ENCODE measurements at places on chromosomes 2 and 18.

DNA sequence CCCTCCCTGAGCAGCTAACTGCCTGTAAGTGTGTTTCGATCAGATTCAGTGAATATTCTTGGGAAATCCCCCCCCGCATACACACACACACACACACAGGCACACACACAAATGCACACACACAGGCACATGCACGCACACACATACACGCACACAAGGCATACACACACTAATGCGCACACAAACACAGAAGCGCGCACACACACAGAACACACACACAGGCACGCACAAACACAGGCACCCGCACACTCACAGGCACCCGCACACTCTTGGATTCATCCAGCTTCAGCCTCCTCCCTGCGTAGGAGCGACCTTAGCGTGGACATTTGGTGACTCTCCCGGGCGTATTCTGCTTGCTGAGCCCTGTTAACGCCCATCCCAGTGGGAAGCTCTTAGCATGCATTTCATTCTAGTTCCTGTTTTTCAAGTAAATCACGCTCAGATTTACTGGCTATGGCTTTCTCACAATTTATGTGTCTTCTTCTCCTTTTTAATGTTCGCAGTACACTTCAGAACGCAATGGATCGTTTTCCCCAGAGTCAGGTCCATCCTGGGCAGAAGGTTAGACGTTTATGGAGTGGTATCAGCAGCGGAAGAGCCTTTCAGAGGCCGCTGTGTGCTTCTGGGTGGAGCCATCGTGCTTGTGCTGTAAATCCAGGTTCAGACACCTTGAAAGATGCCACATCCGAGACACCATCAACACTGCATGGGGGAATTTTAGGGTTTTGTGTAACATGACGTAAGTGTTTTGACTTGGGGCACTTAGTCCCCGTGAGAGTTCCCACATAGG lies 656.6 kb downstream of the GALR1 start:
- no peak for DNase-seq

DNA sequence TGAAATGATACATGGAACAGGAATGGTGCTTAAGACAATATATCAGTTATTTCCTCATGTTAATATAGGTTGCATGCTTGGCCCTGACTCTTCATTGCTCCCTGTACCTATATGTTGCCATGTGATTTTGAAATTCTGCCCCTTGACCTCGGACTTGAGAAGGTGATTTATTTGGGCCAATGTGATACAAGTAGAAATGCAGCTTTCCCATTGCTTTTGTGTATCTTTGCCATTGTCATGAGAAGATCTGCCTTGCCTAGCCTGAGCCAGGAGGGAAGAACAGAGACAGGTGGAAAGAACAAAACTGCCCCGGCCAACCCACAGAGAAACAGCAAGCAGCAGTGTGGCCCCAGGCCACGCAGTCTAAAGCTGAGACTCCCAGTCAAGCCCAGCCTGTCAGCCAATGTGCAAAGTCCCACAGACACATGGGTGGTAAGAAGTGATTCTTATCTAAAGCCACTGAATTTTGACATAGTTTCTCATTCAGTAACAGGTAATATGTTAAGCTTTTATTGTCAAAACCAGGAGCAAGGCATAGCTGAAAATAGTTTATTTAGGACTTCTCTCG lies 245.7 kb upstream of the RND3 start:
- DNase-seq, result no peak

DNA sequence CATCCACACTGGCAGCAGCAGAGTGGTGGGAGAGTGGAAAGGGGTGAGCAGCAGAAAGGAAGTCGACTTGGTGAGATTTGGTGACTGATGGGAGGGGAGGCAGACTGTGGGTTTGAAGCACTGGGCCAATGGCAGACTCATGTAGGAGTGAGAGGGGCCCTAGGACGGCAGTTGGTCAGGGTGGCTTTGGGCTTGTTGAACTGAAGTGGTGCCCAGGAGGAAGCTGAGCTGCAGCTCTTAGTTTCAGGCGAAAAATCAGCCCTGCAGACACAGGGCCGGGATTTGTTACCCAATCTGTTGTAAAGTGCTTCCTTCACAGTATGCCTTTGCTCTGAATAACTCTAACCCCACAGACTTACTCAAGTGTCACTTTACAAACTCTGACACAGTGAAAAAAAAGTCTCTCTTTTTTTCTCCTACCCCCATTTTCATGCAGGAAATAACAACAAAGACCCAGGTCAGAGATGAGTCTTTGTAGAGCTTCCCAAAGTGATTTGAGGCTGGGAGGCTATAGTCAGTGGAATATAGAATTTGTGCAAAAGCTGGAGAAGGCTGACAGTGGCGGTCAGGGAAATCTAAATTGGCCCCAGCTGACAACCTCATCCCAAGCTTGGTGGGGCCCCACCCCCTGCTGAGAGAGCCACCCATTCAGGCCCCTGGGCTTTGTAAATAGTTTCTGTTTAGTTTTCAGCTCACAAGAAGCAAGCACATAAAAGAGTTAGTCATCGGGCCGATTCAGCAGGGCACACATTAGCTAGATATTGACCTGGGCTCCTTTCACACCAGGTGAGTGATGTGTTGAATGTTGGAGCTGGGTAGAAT lies 226.9 kb downstream of the VAPA start:
- DNase-seq, result no peak

- DNase-seq, result peak; percentile 63
These were observed 19.2 kb downstream of the DTNA start for GRCh38 chr18:34729264-34729663.

- DNase-seq, result no peak
These were observed 29.6 kb upstream of the IL1R1 start for GRCh38 chr2:102112692-102113665.

DNA sequence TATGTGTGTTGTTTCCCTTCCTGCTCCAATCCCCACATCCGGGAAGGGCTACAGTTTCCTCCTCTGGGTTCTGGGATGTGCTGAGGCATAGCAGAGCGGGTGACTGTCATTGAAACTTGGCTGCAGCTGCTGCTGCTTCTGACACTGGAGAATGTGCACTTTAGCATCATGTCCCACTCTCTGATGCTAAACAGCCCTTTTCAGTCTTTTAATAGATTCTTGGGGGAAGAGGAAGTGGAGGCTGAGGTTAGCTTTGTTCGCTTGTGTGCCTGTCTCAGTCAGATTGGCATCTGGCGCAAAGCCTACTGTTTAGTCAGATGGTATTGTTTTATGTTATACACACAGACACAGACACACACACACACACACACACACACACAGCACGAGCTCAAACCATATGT lies 136.5 kb upstream of the RND3 start:
- no peak for DNase-seq

- DNase-seq, result no peak
These were observed 227.5 kb downstream of the GULP1 start for GRCh38 chr2:188519136-188519535.

DNA sequence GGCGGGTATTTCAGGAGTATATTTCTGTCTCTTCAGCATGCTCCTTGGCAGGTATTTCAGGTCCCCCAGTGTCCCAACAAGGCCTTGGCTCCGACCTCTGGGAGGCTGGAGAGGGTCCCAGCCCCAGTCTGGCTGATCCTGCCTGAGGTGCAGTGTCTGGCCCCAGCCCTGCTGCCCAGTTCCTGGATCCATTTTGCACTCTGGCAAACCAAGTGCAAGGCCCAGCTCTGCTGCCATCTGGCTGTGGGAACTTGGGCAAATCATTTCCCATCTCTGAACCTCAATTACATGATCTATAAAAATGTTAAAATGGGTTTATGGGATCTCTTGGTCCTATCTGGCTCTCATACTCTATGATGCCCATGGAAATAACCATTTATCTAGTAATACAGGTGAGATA lies 63.6 kb downstream of the ZBTB7C start:
- DNase-seq, result peak; percentile 35

GRCh38 chr18:31617031-31617717 lies 25.5 kb downstream of the TTR start:
- no peak for DNase-seq

- peak; percentile 49 for DNase-seq
These were observed 238.9 kb downstream of the XIRP2 start for GRCh38 chr2:167127135-167127534.

DNA sequence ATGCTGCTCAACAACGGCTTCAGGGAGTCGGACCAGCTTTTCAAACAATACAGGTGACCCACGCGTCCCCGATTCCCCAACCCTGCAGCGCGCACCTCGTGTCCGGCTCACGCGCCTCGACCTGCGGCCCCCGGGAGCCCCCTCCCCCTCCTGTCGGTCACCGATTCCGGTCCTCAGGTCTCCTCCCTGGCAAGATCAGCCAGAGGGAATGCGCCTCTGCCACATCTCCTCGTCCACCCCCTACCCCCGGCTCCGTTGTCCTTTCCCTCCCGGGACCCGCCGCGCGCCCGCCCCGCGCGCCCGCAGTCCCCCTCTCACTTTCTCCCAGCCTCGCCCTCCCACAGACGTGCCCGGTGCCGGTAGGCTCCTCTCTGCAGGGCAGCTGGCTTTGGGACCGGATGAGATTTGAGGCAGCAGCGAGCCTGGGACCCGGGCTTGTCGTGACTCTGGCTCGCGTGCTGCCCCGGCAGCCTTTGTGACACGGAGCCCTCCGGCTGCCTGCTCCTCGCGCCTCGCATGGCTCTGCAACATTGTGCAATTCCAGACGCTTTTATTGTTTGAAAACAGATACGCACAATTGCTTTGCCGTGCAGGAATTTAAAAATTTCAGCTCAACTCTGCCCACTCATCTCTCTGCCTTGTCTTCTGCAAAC lies 558 bp downstream of the TTC39C start:
- DNase-seq, result peak; percentile 38

DNA sequence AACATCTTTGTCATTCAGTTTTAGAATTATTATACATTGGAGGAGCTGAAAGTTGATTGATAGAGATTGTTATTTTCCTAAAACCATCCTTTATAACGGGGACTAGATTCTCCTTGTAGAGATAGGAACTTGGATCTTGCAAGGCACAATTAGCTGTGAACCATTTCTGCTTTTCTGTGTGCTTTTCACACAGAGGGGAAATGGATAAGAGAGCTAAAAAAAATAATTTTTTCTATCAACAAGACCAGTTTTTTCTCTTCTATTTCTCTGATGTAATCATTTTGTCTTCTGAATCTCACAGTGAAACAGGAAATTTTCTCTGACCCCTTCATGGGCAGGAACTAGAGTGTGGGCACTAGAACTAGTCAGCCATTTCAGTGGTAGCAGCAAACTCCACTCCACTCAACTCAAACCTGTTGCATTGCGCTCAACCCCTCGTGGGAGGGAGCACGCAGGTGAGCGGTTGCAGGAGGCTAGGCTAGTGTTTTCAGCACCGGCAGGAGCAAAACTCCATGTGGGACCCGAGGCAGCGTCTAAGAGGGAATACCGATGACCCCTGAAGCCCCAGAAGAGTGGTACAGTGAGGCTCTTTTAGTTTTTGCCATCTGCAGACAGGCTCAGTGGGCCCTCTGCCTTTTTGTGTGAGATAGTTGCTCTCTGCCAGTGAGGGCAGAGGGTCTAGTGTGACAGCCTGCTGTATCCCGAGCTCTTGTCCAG lies 24.0 kb upstream of the SLC39A10 start:
- DNase-seq, result no peak

GRCh38 chr2:67936969-67937368 lies 125.8 kb downstream of the C1D start:
- no peak for DNase-seq

- DNase-seq, result peak; percentile 54
These were observed 4.1 kb downstream of the ZEB2 start for GRCh38 chr2:144515696-144516410.

GRCh38 chr2:236813766-236814165 lies 244.1 kb downstream of the ACKR3 start:
- no peak for DNase-seq

- DNase-seq, result peak; percentile 66
These were observed 487.2 kb upstream of the GCFC2 start for GRCh38 chr2:76197842-76198448.

- no peak for DNase-seq
These were observed 116.1 kb downstream of the FAM117B start for GRCh38 chr2:202750763-202751427.

GRCh38 chr2:124289615-124290014 lies 264.5 kb downstream of the CNTNAP5 start:
- DNase-seq, result no peak

GRCh38 chr18:45726603-45727002 lies 2.6 kb downstream of the SLC14A1 start:
- DNase-seq, result no peak

GRCh38 chr2:84800194-84800805 lies 80.6 kb downstream of the TRABD2A start:
- DNase-seq, result no peak

DNA sequence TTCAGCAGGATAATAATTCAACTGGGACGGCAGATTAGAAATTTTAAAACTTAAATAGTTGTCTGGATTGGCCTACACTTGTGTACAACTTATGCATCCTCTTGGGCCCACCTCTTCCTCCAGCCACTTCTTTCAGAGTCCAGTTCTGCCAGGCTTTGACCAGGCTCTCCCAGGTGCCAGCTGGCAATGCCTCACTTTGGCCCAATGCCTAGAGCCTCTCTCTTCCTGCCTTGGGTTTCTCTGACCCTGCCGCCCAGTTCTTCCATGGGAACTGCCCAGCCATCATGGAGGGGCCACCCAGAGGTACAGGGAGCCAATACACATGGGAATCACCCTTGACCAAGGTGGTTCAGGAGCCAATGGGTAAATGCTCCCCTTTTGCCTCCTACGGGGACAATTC lies 135.5 kb downstream of the IRS1 start:
- no peak for DNase-seq

- no peak for DNase-seq
These were observed 25.5 kb downstream of the ITPRID2 start for GRCh38 chr2:181916726-181917718.

DNA sequence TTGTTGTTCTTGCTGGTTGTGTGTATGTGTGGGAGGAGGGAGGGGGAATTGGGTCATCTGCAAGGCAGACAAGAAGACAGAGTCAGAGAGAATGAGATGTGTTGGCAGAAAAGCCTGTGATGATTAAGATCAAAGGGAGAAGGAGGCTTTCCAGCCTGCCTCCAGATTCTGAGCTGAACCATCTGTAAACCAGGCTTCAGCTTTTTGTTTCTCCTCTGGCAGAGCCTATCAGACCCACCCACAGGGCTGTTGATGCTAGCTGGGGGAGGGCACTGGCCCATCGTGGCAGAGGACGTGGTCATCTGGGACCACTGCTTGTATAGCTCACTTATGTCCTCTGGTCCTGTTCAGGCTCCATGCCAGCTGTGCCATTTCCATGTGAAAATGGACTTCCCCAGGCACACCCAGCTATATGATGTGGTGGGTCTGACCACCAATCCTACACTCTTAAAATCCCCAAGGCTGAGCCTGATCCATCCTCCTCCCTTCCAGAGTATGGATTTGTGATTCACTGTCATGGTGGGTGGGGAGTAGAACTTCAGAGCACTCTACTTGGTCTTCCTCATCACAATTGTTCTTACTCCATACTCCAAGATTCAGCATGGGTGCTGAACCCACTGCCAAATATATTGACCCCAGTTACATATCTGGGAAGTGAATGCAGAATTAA lies 27.8 kb upstream of the COL6A3 start:
- no peak for DNase-seq

DNA sequence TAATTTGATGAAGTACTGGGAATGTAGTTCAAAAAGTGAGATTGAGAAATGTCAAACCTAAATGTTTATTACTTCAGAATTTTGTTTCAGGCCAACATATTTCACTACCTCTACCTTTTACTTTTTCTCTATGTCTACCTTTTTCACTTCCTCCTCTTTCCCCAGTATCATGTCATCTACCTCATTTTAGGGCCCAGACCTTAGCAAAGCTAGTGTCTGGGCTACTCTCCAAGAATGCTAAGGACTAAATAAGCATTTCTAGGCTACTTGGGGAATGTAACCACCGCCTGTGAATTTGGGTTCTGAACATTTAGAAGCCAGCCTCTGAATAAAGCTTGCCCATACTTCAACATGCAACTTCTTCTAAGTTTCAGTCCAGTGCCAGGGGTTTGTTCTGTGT lies 330.4 kb downstream of the SLC4A3 start:
- no peak for DNase-seq

Measured in ACHN (cell line).